ENCODE measurements at places on chromosomes 5 and 9. TPM values are rescaled to one million over a fixed set of nuclear protein-coding genes. Genes with fewer than 3 reads are reported as not detected.

DNA sequence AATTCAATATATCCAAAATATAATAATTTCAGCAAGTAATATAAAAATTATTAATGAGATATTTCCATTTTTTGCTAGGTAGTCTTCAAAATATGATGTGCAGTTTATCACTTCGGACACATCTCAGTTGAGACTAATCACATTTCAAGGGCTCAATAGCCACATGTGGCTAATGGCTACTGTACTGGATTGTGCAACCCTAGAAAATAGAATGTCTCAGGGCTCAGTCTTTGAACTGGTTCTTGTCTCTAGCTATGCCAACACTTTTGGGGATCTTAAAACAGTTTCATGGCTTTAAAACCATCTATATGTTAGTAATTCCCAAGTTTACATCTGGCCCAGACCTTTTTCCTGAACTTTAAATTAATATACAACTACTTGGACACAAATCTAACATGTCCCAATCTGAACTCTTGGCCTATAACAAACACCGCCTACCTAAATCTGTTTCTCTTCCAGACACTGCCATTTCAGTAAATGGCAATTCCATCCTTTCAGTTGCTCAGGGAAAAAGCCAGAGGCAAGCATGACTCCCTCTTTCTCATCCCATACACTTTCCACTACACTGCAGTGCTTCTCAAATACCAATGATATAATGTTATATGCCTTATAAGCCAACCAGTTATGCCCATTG lies 18.8 kb downstream of the PTAR1 start:
- H3K4me3 ChIP-seq, result no peak overlapping the region
- H3K36me3 ChIP-seq, result peaks cover 16% of the 10 kb centered on the region
- no peaks in the 10 kb centered on the region for H3K27me3 ChIP-seq
- no peak overlapping the region for H3K27ac ChIP-seq
- H3K4me1 ChIP-seq, result no peaks in the 10 kb centered on the region
- no peak for DNase-seq

DNA sequence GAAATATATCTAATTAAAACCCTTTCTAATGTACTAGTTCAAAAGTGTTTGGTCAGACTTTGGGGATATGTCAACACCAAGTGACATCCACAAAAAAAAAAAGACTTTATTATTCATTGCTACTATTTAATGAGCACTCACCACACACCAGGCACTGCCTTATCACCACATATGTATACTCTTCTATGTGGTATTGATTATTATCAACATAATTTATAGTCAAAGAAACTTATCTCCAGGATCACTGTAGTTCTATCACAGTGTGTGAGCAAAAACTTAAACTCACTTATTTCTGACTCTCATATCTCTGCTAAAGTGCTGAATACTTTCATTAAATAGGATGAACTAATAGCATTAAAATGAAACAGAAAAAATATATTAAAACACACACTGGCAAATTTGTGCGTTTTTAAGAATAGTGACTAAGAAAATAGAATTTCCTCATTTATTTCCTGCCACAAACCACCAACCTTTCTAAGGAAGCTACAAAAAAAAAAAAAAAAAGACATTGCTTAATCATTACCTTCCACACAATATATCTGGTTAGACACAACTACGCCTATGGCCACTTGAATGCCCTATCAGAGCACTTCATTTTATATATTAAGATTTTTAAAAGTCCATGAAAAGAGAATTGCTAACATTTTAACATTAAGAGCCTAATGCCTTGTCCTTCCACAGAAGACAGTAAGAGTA lies 12.8 kb downstream of the SLCO4C1 start:
- H3K27ac ChIP-seq, result no peak overlapping the region
- no peaks in the 10 kb centered on the region for H3K27me3 ChIP-seq
- H3K4me1 ChIP-seq, result no peaks in the 10 kb centered on the region
- H3K4me3 ChIP-seq, result no peak overlapping the region
- no peak for DNase-seq
- H3K36me3 ChIP-seq, result no peaks in the 10 kb centered on the region

- H3K36me3 ChIP-seq, result peaks cover 75% of the 10 kb centered on the region
- no peak overlapping the region for H3K4me3 ChIP-seq
- no peak overlapping the region for H3K27ac ChIP-seq
- no peak for DNase-seq
- no peaks in the 10 kb centered on the region for H3K4me1 ChIP-seq
Measured at GRCh38 chr9:92270511-92270910, 23.0 kb downstream of the IARS1 start.

- H3K27me3 ChIP-seq, result peaks cover 16% of the 10 kb centered on the region
- H3K27ac ChIP-seq, result no peak overlapping the region
- H3K36me3 ChIP-seq, result no peaks in the 10 kb centered on the region
- no peaks in the 10 kb centered on the region for H3K4me1 ChIP-seq
Measured at GRCh38 chr5:77546-77945, 14.4 kb upstream of the PLEKHG4B start.

- no peaks in the 10 kb centered on the region for H3K27me3 ChIP-seq
- peak overlapping the region; percentile 90 for H3K4me3 ChIP-seq
- no peaks in the 10 kb centered on the region for H3K36me3 ChIP-seq
- peak overlapping the region; percentile 77 for H3K27ac ChIP-seq
- DNase-seq, result peak; percentile 89
Measured at GRCh38 chr9:6703898-6704639, 53.7 kb upstream of the KDM4C start.

DNA sequence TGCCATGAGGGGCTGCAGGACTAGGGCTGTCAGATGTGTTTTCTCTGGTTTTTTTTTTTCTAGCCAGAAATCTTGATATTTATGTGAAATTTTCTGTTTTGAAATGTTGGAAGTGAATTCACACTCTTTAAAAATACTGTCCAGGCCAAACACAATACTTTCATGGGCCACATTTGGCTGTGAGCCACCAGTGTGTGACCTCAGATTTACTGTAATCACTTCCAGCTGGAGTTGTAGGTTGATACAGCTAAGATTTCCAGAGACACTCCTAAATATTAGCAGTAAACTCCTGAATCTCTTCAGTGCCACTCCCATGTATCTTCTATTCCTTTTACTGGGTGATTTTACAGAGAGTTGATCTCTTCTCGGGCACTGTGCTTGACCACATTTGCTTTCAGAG lies 92.2 kb upstream of the CKMT2 start:
- DNase-seq, result no peak
- no peaks in the 10 kb centered on the region for H3K27me3 ChIP-seq
- H3K27ac ChIP-seq, result no peak overlapping the region
- no peaks in the 10 kb centered on the region for H3K4me1 ChIP-seq

GRCh38 chr5:81965524-81965923 lies 6.3 kb upstream of the ATG10 start:
- no peaks in the 10 kb centered on the region for H3K36me3 ChIP-seq
- no peaks in the 10 kb centered on the region for H3K27me3 ChIP-seq
- no peak overlapping the region for H3K4me3 ChIP-seq
- DNase-seq, result no peak
- H3K27ac ChIP-seq, result no peak overlapping the region

DNA sequence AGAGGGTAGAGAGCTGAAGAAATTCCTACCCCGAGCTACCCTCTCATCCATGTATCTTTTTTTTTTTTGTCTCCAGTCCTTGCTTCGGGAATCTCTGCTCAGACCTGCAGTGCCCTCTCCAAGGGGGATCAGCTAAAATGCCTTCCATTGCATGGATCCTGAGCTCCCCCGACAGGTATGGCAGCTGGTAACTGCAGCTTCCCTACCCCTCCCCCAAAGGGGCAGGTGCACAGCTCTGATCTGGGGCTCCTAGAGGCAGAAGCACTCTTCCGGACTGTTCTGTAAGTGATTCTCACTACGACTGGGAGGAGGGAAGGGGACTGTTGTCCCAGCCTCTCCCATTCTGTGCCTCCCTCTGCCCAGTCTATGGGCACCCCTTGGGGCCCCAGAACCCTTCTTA lies 169.6 kb downstream of the MELK start:
- no peak for DNase-seq
- H3K36me3 ChIP-seq, result no peaks in the 10 kb centered on the region
- no peaks in the 10 kb centered on the region for H3K4me1 ChIP-seq
- peaks cover 48% of the 10 kb centered on the region for H3K27me3 ChIP-seq

DNA sequence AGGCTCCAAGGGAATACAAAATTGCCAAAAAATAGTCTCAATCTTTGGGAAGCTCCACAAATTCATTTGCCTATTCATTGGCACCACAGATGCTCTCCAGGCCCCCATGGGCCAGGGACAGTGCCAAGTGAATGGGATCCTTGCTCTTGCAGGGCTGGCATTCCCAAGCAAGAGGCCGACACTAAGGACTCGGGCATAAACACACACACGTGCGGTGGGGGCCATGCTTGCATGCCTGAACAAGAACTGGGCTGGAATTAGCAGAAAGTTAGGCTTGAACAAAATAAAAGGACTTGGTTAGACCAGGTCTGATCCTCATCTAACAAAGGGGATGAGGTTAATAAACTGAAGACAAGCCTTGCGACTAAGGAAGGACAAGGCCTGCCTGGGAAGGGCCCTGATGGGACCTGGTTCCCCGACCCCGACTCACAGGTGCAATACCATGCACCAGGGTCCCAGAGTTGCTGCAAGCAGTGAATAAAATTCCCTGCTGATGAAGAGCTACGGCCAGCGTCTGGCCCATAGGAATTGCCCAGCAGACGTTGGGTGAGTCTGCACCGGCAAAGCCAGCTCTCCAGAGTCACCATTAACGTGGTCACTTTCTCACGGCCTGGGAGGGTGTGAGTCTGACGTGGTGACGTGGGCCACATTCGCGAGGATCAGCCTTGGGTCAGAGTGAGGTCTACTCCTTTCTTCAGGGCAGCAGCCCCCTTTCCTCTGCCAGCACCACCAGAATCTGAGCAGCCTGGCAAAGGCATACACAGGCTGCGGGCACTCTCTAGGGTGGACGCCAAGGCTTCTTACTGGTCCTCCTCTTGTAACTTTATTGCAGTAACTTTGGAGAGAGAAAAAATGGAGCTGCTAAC lies 77.4 kb upstream of the FCN1 start:
- H3K27me3 ChIP-seq, result no peaks in the 10 kb centered on the region
- DNase-seq, result no peak
- no peak overlapping the region for H3K27ac ChIP-seq
- H3K4me3 ChIP-seq, result no peak overlapping the region
- H3K36me3 ChIP-seq, result no peaks in the 10 kb centered on the region

DNA sequence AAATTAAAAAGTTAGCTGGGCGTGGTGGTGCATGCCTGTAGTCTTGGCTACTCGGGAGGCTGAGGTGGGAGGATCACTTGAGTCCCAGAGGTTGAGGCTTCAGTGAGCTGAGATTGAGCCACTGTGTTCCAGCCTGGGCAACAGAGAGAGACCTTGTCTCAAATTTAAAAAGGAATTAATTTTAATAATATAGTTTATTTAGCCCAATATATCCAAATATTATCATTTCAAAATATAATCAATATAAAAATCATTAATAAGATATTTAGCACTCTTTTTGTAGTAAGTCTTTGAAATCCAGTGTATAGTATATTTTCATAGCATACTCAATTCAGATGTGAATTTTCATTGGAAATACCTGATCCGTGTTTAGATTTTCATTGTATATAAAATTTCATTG lies 43.2 kb upstream of the ORM1 start:
- H3K4me1 ChIP-seq, result no peaks in the 10 kb centered on the region
- H3K27me3 ChIP-seq, result no peaks in the 10 kb centered on the region
- H3K27ac ChIP-seq, result no peak overlapping the region
- no peak overlapping the region for H3K4me3 ChIP-seq
- H3K36me3 ChIP-seq, result peaks cover 68% of the 10 kb centered on the region

- DNase-seq, result no peak
- no peak overlapping the region for H3K4me3 ChIP-seq
- H3K27ac ChIP-seq, result no peak overlapping the region
- peaks cover 8% of the 10 kb centered on the region for H3K4me1 ChIP-seq
- no peaks in the 10 kb centered on the region for H3K36me3 ChIP-seq
- no peaks in the 10 kb centered on the region for H3K27me3 ChIP-seq
Measured at GRCh38 chr5:65185468-65185867, 296.3 kb downstream of the ADAMTS6 start.

- no peak overlapping the region for H3K27ac ChIP-seq
- DNase-seq, result no peak
- H3K4me3 ChIP-seq, result no peak overlapping the region
- no peaks in the 10 kb centered on the region for H3K4me1 ChIP-seq
- H3K27me3 ChIP-seq, result peaks cover 15% of the 10 kb centered on the region
Measured at GRCh38 chr9:99189887-99190596, 31.7 kb downstream of the ALG2 start.

DNA sequence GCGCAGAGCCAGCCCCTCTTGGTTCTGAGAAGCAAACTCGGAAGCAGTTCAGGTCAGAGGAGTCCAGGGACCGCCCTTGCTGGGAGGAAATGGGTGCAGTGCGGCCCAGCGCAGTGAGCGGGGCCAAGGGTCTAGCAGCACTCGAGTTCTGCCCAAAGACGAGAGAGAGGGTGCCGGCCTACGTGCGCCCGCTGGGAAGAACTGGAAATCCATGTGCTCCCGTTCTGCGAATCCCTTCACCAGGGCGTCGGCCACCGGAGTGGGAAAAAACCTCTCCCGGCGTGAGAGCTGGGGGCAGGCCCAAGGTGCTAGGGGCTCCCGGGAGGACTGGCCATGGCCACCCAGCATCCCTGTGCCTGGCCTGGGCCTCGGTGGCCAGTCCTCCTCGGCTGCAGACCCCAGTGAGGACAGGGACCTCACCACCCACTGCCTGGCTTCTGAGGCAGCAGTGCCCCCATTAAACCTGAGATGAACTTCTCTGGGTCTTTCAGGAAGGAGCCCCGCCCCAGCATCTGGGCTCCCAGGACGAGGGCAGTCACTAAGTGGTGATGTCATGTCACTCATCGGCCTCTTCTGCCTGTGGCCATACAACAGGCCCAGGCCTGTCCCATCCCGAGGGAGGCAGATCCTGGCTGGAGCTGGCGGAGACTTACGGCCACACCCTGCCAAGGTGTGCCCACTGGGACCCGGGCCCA lies 10.6 kb downstream of the TMEM250 start:
- H3K4me3 ChIP-seq, result no peak overlapping the region
- H3K36me3 ChIP-seq, result peaks cover under 1% of the 10 kb centered on the region
- peaks cover 30% of the 10 kb centered on the region for H3K4me1 ChIP-seq
- no peak overlapping the region for H3K27ac ChIP-seq

DNA sequence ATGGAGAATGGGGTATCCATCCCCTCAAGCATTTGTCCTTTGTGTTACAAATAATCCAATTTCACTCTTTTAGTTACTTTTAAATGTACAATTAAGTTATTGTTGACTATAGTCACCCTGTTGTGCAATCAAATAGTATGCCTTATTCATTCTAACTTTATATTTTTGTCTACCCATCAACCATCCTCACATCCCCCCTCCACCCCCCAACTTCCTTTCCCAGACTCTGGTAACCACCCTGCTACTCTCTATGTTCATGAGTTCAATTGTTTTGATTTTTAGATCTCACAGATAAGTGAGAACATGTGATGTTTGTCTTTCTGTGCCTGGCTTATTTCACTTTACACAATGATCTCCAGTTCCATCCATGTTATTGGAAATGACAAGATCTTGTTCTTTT lies 15.4 kb upstream of the RANBP17 start:
- no peaks in the 10 kb centered on the region for H3K36me3 ChIP-seq
- H3K27ac ChIP-seq, result no peak overlapping the region
- no peak overlapping the region for H3K4me3 ChIP-seq
- H3K4me1 ChIP-seq, result no peaks in the 10 kb centered on the region
- DNase-seq, result no peak

ZBTB34 gene
- polyA plus RNA-seq, result 14.6 TPM

OR2V1 gene
- not detected for polyA plus RNA-seq
